Activated CD4-positive, alpha-beta T cell treated with anti-CD3 and anti-CD28 coated beads, Interleukin-2, amount 50 U/mL, for 4 hours (primary cell): ENCODE measurements at places on chromosomes 3 and 15.

DNA sequence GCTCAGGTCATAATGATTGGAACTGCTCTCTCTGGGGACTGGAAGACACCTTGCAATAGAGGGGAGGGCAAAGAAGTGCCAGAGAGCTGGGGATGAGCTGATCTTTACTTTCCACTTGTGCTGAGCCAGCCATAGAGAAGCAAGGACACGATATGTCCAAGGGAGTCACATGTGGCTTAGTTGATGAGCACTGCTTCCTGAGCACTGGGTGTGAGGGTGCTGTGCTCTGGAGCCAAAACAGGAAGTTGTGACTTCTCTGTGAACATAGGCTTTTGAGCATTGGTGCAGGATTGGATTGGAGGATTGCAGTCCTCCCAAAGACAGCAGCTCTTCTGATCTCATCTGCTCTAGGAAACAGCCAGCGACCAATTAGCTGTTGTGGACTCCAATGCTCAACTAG is 6.7 kb downstream of the PARP14 start:
- no peak for DNase-seq

DNA sequence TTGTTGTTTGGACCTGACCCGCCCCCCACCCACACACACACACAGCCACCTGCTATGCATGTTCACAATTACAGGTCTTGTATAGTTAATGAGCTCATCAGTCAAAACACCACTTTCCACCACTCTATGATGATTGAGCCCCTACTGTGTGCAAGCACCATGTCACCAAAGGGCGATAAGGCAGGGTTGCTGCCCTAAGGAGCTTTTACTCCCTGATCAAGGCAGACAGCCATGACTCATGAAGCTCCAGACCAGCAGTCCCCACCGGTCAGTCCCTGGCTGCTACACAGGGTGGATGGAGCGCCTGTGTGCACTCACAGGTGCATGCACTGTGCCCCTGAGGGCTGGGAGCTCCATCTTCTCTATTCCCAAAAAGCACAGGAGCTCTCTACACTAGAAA is 270.6 kb downstream of the CLSTN2 start:
- DNase-seq, result no peak

- DNase-seq, result no peak
These were observed 510.8 kb downstream of the SHQ1 start for GRCh38 chr3:72337480-72337855.

- DNase-seq, result no peak
These were observed 24.1 kb upstream of the AKAP13 start for GRCh38 chr15:85356276-85356675.
